Hematopoietic multipotent progenitor cell treated with erythropoietin and hydrocortisone succinate and interleukin-3 and kit ligand, for 6 days (in vitro differentiated cells): ENCODE measurements at places on chromosomes 7 and 10.

- DNase-seq = no peak
These were observed 551.5 kb downstream of the KCNMA1 start for GRCh38 chr10:77086081-77086480.

- DNase-seq = no peak
These were observed 4.1 kb upstream of the OIT3 start for GRCh38 chr10:72889391-72889831.

GRCh38 chr7:154996756-154997155, 6.2 kb downstream of the PAXIP1 start:
- no peak for DNase-seq

DNA sequence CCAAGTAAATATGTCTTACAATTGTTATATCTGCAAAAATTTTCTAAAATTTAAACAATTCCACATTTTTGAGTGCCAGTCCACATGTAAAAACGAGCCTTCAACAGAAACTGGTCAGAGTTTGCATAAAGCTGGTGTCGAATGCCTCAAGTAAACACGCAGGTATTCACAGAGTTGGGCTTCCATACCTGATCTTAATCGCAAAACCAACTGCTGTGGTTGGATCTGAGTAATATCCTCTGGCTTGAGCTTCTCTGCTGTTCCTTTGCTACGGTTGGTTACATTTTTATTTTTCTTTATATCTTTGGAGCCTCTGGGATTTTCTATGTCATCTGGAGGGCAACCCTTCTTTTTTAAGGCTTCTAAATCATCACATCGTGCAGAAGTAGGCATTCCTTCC, 28.4 kb downstream of the ITGB1 start:
- no peak for DNase-seq

GRCh38 chr7:27137640-27138315, 5.7 kb downstream of the HOXA5 start:
- no peak for DNase-seq

- no peak for DNase-seq
These were observed 566.6 kb downstream of the KCNMA1 start for GRCh38 chr10:77071001-77071511.

GRCh38 chr7:68176974-68177373, 1180.3 kb downstream of the TYW1 start:
- peak; percentile 64 for DNase-seq

GRCh38 chr10:29900865-29901264, 158.5 kb downstream of the JCAD start:
- no peak for DNase-seq

- no peak for DNase-seq
These were observed 61.0 kb downstream of the TES start for GRCh38 chr7:116271161-116271913.

DNA sequence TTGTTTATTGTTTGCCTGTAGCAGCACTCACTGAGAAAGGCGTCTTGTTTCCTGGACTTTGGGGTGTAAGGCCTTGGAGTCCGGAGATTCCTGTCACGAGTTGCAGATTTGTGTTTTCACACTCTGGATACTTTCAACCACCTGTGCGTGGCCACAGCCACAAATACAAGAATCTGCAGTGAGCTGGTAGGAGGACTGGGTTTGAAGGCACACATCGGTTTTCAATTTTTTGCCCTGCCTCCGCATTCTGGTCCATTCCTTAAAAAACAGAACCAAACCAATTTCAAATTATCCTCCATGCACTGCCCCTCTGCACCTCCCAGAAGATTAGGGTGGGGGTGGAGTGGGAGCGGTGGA, 619 bp downstream of the EXOC4 start:
- DNase-seq = peak; percentile 32

DNA sequence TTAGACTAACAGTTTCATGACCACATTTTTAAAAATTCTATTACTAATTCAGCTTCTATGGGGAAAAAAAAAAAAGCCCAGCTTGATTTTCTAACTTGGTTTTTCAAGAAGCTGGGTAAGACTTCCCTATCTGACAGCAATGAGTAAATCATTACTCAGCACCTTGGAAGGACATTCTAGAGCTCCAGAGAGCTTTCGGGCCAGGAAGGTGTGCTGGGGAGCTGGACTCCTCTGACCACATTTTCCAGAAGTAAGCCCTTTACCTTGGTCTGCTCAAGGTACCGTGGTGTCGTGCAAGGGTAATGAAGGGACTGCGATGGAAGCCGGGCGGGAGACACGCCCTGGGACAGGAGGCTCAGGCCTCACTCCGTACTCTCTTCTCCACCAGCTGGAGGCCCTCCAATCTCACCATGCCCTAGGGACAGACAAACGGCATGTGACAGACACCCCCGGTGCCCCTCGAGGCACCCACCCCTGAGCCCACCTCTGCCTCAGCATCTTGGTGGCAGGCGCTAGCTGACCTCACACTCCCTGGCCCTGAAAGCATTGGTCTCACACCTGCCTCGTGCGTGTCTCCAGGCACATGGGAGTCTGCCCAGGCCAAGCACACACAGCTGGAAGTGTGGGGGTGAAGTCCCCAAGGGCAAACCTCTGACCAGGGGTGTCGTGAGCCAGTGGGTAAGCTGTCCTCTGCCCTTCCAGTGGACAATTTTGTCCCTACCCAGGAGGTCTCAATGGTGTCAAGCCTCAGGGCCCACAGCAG, 152.1 kb downstream of the OAT start:
- no peak for DNase-seq

DNA sequence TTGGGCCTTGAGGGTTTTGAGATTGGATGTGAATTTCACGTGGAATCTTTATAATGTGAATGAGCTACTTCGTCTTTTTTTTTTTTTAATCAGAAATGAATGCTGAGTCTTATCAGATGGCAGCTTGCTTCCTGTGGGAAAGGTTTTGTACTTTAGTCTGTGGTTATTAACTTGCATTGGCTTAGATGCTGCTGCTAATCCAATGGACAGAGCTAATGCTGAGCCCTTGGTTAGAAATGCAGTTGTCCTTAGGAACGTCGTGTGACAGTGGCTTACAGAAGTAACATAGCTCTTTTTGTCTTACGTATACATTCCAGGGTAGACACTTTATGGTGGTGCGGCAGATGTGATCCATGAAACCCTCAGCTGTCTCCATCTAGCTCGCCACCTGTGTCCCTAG, 32.8 kb downstream of the ADCY1 start:
- peak; percentile 7 for DNase-seq

GRCh38 chr7:151460474-151460855, 20.5 kb upstream of the CRYGN start:
- no peak for DNase-seq

- no peak for DNase-seq
These were observed 48.5 kb downstream of the MALRD1 start for GRCh38 chr10:19097151-19097550.

GRCh38 chr7:148192491-148192890, 398.1 kb upstream of the C7orf33 start:
- DNase-seq = peak; percentile 48

DNA sequence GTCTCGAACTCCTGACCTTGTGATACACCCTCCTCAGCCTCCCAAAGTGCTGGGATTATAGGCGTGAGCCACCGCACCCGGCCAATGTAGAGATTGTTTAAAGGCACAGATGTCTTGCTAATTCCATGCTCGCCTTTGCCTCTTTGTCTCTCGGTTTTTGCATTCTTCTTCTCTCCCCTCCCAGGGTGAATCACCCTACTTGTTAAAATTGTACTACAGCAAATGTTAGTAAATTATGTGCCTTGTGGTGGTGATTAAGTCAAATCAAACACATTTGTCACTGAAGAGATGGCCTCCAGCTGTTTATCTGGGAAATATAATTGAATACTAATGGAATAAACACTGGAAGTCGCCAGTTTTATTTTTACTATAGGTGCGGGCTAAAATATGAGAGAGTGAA, 384.4 kb upstream of the AUTS2 start:
- DNase-seq = no peak

DNA sequence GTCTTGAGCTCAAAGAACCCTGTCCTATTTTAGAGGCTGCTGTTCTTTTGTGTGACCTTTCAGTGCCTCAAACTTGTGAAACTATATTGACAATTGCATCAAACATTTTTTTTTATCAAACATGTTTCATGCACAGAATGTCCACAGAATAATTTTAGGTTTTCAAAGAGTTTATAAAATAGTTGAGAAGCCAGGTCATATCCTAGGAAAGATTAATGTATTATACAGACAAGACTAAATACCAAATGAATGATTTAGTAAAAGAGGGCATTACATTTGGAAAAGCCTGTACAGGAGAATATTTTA, 67.0 kb downstream of the CDK6 start:
- DNase-seq = no peak

- no peak for DNase-seq
These were observed 110.6 kb downstream of the LSM5 start for GRCh38 chr7:32379510-32380112.

DNA sequence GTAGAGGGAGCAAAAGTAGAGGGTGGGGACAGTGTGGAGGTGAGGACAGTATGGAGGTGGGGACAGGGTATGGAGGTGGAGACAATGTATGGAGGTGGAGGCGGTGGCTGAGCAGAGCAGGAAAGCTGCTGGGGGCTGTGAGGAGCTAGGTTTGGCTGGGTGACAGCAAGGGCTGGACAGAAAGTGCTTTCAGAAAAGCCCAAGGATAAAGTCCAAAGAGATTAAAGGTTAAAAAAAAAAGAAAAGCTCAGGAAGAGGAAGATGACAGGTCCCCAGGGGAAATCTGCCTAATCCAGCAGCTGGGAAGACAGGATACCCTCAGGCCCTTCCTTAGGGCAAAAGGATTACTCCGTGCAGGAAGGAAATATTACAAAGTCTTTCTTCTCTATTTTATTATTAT, 32.1 kb upstream of the PFKFB3 start:
- no peak for DNase-seq

GRCh38 chr10:71347587-71348395, 28.7 kb downstream of the SLC29A3 start:
- no peak for DNase-seq

DNA sequence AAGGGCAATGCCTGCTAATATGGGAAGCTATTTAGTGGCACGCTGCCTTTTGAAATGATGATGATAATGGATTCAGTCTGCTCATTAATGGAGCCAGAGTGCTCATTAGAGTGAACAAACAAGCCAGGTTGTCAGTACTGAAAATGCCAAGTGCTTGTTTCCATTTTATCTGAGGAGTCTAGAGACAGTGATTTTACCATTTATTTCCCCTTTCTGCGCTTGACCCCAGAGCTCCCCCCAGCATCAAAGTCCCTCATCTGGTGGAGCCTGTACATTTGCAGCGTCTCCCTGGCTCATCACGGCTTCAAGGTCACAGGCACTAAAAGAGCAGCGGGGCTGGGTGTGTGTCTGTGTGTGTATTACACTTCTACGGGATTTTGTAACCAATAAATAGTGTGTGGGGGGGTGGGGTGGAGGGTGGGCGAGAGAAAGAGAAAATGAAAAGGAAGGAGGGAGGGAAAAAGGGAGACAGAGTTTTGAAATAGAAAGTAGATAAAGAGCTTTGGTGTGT, 553.8 kb downstream of the TFEC start:
- DNase-seq = no peak

- DNase-seq = no peak
These were observed 144.0 kb downstream of the AUTS2 start for GRCh38 chr7:69742237-69742636.

- DNase-seq = no peak
These were observed 527.5 kb downstream of the INHBA start for GRCh38 chr7:41175435-41175834.

DNA sequence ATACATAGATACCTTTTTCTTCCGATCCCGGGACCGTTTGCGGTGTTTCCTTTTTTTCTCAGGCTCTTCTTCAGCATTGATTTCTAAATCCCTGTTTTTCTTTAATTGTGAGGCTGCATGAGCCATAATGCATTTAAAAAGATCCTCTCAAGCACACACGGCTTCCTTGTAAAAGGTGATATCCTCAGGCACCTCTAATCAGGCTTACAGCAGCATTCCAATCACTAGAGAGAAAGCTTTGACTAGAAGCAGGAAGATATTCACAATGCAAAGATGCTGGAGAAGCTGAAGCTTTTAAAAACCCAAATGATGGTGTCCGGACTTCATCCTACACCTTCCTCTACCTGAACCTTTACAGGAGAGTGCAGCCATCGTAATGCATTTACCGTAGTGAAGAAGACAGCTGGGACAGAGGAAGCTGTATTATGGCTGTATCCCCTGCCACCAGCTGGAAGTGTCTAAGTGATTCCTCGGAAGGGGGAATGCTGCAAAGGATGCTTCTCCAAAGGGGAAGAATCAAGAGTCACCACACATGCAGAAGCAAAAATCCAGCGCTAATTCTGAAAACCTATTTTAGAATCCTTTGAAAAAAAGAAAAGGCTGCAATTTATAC, at the start of gene ANK3:
TSS of gene ANK3 (minus strand) at position 463 of the 613 bp plus-strand sequence. CDS start at position 126, 337 bp downstream.
- no peak for DNase-seq

- DNase-seq = no peak
These were observed 101.2 kb upstream of the RPA3 start for GRCh38 chr7:7819442-7820247.

DNA sequence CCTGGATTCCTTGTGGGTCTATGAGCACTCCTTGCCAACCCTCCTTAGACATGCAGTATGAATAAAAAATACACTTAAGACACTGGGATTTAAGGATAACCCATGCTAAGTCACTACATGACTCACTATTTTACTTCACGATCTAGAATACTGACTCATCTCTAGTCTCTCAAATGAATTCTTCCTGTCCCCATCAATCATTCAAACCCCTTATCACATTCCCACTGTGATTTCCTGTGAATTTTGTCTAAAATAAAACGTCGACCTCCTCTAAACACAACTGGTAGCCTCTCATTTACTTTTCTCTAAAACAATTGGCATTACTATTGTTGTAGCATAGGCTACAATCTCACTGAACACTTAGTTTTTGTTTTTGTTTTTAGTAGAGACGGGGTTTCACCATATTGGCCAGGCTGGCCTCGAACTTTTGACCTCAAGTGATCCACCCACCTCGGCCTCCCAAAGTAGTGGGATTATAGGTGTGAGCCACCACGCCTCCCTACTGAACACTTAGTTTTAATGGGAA, 3.9 kb upstream of the IQUB start:
- no peak for DNase-seq
